ENCODE measurements at places on chromosomes 3 and 15.
A peak's percentile ranks its signal among the peaks of the same experiment; 100 is the strongest.

DNA sequence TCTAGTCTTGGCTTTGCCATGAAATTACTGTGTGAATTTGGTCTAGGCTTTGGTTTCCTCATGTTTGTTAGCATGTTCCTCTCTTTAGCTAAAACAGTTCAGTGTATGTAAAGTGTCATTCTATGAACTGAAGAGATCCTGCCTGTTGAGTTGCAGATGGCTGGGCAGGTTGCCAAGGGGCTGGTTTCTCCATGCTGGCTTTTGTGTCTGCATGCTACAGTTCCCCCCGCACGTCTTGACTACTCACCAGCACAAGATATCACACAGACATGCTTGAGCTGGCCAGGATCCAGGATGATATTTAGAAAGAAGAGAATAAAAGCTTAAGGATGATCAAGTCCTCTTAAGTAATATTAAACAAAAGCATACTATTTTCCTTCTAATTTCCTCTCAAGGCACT lies 90.2 kb downstream of the CERS3 start:
- peak; percentile 9 for DNase-seq

GRCh38 chr3:49022688-49023171 lies 809 bp downstream of the NDUFAF3 start:
- DNase-seq: no peak

DNA sequence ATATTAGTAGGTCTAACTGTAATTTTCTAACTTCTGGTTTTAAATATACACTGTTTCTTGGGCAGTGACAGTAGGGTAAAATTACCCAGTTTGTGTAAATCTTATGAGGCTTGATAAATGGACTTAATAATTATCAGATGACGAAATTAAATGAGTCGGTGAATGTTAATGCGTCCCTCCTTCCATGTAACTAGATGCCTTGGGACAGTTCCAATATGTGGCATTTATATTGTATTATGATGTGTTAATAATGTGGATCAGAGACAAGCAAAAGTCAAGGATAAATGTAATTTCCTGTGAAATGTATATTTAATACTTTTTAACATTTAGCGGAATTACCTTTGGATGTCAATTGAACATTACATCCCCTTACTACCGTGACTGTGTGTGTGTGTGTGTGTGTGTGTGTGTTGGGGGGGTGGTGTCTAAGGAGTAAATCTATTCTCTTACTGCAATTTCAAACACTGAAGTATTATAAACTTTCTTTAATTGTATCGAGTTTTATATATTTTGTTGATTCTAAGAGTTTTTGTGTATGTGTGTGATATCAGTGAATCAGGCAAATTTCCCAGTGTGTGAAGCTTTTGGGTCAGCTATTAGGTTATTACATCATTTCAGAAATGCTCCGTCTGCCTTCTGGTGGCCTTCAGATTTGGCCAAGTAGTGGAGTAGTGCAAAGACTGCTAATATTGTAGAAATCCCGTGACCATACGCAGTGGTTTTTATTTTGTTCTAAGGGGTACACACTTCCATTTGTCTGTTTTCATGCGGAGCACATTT lies 50.1 kb downstream of the CNTN4 start:
- DNase-seq: no peak

DNA sequence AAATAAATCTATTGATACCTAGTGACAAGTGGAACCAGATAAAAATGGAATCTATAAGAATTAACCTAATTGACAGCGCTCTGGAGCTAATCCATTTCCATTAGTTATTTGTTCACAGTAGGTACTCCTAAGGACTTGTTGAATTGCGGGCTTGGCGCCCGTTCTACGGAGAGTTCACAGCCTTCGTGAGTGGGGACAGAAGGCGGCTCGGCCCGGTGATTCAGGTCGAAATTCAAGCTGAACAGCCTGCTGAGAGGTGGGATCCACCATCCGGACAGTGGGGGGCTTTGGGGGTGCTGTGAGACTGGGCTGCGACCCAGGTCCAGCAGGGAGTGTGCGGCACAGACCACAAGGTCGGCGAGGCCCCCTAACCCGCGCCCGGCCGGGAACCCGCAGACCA lies 779 bp upstream of the CTNNB1 start:
- peak; percentile 35 for DNase-seq

- DNase-seq: no peak
Measured at GRCh38 chr15:38685686-38686339, 121.2 kb upstream of the RASGRP1 start.

DNA sequence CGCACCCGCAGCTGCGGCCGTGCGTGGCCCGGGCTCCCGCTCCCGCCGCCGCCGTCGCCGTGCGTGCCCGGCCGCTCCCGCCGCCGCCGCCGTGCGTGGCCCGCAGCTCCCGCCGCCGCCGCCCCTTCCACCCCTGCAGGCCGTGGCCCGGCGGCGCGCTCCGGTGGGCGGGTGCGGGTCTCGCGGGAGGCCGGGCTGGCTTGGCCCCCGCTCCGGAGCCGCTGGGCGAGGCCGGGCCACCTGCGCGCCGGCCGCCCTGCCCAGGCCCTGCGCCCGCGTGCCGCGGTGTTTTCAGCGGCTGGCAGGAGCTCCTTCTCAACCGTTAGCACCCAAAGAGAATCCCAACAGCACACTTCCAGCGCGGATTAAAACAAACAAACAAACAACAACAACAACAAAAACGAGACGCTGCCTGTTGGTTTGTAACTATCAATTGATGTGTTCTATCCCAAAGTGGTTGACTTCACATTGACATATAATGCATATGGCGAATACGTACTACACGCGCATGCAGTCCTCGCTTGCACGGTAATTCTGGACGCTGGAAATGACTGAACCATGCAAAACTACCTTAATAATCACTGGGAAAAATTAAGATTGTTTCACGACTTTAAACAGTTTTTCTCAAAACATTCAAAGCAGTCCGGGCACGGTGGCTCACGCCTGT lies 113.7 kb upstream of the GOLGA8J start:
- DNase-seq: no peak

DNA sequence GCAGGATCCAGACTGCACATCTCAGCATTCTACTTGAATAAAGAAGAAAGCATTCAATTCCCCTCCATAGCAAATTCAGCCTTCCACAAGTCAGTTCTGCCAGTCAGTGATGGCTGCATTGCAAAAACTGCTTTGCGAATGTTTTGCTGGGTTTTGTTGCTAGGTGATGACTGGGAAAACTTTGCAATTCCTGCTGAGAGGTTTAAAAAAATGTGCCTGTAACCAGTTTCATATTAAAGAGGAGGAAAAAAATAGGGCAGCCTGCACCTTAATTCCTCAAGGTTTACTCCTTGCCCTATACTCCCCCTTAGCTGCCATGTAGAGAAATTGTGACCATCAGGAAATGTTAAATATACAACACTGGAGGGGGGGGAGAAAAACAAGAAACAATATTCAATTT lies 225.6 kb upstream of the ATP11B start:
- DNase-seq: peak; percentile 64

GRCh38 chr15:73712107-73712506 lies 27.9 kb downstream of the CD276 start:
- DNase-seq: no peak

- no peak for DNase-seq
Measured at GRCh38 chr15:70203981-70204560, 106.4 kb upstream of the TLE3 start.

DNA sequence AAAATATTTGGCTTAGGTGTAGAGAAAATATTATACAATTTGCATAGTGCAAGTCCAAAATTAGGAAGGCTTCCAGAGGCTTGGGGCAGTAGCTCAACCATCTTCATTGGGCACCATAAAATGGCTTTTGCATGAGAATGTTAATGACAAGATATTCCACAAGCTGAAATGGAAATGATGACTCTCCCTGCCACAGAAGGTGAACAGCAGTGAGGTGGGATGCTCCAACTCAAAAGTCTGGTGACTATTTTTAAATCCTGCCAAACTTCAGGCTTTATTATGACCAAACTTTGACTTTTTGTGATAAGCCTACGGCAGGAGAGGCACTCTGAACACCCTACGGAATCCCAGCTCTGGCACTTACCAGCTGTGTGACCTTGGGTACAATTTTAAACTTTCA lies 37.6 kb downstream of the ARHGEF3 start:
- no peak for DNase-seq

- no peak for DNase-seq
Measured at GRCh38 chr15:92167451-92167850, 226.2 kb upstream of the ST8SIA2 start.

DNA sequence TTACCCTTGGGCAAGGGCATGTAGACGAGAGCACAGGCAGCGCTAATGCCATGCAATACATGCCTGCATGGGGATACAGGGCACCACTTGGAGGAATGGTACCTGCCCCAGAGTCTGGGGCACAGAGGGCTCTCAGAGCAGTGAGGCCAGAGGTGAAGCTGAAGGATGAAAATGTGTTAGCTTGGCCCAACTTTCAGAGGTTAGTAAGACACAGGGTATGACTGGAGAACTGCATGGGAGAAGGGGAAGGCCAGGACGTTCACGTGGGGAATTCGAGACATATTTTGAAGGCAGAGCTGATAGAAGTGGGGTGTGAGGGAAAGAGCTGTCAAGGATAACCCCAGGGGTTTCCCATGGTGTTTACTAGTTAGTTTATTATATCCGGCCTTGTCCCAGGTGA lies 19.6 kb downstream of the CSRNP1 start:
- no peak for DNase-seq

GRCh38 chr3:118525077-118525476 lies 509.6 kb downstream of the IGSF11 start:
- DNase-seq: no peak

GRCh38 chr15:68617001-68617400 lies 38.2 kb downstream of the CORO2B start:
- DNase-seq: no peak

DNA sequence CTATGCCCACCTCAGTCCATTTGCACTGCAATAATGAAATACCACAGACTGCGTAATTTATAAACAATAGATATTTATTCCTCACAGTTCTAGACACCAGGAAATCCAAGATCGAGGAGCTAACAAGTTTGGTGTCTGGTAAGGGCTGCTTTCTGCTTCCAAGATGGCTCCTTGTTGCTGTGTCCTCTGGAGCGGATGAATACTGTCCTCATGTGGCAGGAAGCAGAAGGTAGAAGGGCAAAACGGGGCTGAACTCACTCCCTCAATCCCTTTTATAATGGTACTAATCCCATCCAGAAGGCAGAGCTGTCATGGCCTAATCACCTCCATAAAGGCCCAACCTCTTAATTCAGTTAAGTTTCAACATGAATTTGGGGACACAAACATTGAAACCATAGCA lies 75.3 kb downstream of the P2RY1 start:
- no peak for DNase-seq

DNA sequence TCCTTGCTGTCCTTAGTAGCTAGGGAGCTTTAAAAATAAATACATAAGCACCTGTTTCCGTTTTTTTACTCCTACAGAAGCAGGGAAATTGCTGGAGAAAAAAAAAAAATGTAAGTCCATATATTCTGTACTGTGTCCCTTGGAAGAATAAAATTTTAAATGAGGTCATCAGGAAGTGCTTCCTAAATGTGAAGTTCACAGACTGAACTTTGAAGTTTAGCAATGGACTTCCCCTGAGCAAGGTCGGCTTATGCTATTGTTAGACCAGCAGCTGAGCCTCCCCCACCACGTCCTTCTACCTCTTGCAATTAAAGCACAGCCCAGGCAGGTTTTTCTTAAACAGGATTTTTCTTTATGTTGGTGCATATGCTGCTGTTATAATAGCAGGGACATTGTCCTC lies 26.3 kb downstream of the LIPC start:
- DNase-seq: no peak

DNA sequence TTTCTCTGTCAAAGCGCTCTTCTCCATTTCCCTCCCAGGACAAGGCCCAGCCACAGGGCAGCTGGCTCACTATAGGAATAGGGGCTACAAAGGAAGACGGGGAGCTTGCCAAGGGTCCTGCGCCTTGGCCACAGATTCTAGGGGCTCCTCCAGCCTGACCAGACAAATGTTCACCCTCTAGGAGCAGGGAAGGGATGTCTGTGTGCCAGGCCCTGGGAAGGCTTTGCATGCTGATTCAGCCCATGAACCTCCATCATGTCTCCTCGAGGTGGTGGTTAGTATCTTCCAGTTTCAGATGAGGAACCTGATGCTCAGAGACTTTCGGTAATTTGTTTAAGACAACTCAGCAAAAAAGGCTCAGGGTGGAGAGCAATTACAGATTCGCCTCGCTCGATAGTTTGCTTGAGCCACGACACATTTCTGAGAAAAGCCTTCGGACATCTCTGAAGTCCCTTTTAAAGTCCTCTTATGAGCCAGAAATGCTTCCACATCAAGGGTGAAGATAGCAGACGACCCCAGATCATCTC lies 110.0 kb downstream of the XXYLT1 start:
- no peak for DNase-seq

DNA sequence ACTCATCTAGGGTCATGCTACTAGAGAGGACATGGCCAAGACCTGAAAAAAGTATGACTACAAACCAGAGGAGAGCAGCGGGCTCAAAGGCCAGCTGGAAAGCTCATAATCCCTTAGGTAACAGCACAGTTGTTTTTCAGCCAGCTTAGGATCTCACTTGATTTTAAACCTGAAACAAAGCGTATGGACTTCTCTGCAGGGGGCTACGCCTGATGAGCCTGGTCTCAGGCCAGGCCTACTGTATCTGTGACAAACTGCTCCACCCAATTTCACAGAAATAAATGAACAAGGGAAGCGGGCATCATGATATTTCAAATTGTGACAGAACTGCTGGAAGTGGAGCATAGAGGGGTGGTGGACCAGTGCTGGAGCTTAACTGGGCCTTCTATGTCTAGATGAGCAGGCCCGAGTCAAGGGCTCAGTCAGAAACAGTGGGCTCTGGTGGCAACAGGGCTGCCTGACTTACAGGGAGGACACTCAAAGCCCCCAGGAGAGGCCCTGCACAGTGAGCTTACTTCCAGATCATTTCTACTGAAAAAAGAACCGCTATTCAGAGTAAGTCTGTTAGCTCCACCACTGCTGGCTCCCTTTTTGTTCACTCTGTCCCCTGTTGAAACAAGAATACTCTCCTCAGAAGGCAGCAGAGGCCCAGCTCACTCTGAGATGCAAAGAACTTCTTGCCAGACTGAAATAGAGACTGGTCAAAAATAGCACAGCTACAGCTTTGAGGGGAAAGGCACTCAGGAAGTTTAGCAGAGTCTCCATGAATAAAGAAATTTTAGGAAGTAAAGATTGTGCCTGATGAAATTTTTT lies 47.0 kb downstream of the LRIG1 start:
- DNase-seq: peak; percentile 60

DNA sequence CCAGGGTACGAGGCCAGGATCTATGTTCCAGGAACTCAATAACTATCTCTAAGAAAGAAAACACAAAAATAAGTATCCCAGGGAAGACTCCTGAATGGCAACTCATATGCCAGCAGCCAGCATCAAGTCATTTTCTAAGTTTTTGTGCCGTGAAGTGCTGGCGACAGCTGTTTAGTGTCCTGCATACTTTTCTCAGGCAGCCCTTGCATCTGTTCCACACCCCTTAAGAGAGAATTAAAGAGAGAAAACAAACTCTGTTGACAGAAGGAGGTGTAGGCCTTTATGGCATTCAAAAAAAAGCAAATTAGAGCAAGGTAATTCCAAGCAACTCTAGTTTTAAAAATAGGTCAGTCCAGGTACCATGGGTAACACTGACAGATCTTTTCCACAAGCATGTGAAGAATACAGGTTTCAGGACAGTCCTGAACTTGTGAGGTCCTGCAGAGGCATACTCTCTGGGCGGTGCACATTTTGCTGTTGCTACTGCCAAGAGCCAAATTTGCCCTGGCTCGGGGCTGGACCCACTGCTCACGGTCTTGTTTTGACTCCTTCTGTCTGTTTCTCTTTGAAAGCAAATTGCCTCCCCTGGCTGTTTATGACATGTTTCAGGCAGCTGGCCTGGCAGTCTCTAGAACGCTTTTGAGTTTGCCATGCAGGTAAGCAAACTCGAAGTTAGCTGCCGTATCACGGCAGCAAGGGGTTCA lies 252.1 kb upstream of the ADAMTS9 start:
- no peak for DNase-seq

- DNase-seq: no peak
Measured at GRCh38 chr3:127819086-127819485, 3.2 kb downstream of the MGLL start.

- DNase-seq: no peak
Measured at GRCh38 chr3:195803289-195803908, 8.3 kb downstream of the MUC4 start.

Data from midbrain (tissue), 1 donor.